ENCODE measurements at places on chromosomes 4 and X. TPM values are rescaled to one million over a fixed set of nuclear protein-coding genes. Genes with fewer than 3 reads are reported as not detected.

Gene ATP1B4
- total RNA-seq: 298 TPM

Gene DSPP
- total RNA-seq: under 0.01 TPM

Gene LANCL3
- total RNA-seq: 0.13 TPM

Gene SLC35A2
- 7.7 TPM for total RNA-seq

Gene GSX2
- 0.04 TPM for total RNA-seq

Gene NAT8L
- total RNA-seq: 0.62 TPM

GRCh38 chr4:185587427-185588161 lies 52.3 kb upstream of the PDLIM3 start:
- peak; percentile 68 for DNase-seq
- peaks cover 19% of the 10 kb centered on the region for H3K4me1 ChIP-seq
- H3K27me3 ChIP-seq: peaks cover 13% of the 10 kb centered on the region
- no peak overlapping the region for H3K4me3 ChIP-seq

- H3K27me3 ChIP-seq: peaks cover 26% of the 10 kb centered on the region
- no peaks in the 10 kb centered on the region for H3K36me3 ChIP-seq
- no peak overlapping the region for H3K27ac ChIP-seq
- no peak for DNase-seq
- no peaks in the 10 kb centered on the region for H3K4me1 ChIP-seq
Measured at GRCh38 chrX:140521393-140521792, 16.5 kb upstream of the SOX3 start.

- peaks cover 2% of the 10 kb centered on the region for H3K27me3 ChIP-seq
- peak overlapping the region; percentile 39 for H3K27ac ChIP-seq
- peak; percentile 57 for DNase-seq
- no peak overlapping the region for H3K4me3 ChIP-seq
- H3K36me3 ChIP-seq: no peaks in the 10 kb centered on the region
- peaks cover 4% of the 10 kb centered on the region for H3K4me1 ChIP-seq
Measured at GRCh38 chrX:14616301-14616700, 87.0 kb downstream of the GLRA2 start.

DNA sequence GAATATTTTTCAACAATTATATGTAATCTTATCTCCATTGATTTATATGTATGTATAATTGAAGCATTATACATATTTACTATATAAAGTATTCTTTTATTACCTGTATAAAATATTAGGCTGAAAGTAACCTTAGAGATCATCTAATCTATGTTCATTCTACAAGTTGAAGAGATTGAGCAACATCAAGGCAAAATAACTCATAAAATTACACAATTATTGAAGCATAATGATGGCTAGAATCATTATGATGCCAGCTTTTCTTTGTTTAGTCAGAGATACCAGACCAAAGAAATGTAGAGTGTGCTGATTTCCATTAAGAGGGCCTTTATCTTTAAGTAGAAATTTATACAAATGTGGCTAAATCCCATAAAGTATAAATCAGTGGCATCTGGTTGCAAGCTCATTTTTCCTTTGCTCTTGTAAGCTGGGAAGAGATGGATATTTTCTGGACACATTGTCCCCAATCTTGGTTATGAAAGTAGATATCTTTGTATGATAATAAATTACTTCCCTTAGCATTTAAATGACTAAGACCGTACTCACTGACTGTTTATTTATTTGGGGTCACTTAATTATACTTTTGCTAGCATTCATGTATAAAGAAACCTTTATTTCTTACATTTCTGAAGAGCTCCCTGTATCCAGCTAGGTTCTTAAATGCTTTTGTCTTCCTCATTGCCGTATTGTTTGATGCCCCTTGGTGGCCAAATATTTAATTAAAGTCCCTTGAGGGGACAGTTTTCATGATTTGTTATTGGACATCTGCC lies 339.8 kb downstream of the PCDH7 start:
- no peak overlapping the region for H3K4me3 ChIP-seq
- H3K27ac ChIP-seq: no peak overlapping the region
- no peak for DNase-seq

- no peaks in the 10 kb centered on the region for H3K36me3 ChIP-seq
- no peak overlapping the region for H3K27ac ChIP-seq
- DNase-seq: peak; percentile 26
Measured at GRCh38 chr4:128776794-128777216, 32.7 kb upstream of the JADE1 start.

DNA sequence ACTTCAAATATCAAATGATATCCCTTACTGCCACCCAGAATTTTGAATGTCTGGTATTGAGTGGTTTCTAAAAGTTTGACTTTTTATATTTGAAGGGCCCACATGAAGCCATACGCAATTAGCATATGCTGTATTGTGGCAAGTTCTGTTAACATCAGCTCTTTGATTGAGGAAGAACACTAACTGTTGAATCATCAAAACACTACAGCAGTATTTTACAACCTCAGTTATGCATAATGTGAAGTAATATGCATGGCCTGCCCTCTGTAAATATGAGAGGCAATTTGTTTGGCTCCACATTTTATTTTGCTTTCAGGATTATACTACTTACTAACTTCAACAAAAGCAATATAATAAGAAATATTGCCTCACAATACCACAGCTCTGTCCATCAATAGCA lies 62.2 kb upstream of the DMD start:
- H3K36me3 ChIP-seq: no peaks in the 10 kb centered on the region
- H3K27me3 ChIP-seq: peaks cover 3% of the 10 kb centered on the region
- no peaks in the 10 kb centered on the region for H3K4me1 ChIP-seq
- H3K27ac ChIP-seq: no peak overlapping the region
- no peak overlapping the region for H3K4me3 ChIP-seq

GRCh38 chr4:22410645-22411247 lies 105.1 kb downstream of the ADGRA3 start:
- peaks cover 2% of the 10 kb centered on the region for H3K36me3 ChIP-seq
- H3K4me1 ChIP-seq: no peaks in the 10 kb centered on the region
- no peak overlapping the region for H3K27ac ChIP-seq
- H3K27me3 ChIP-seq: no peaks in the 10 kb centered on the region
- no peak overlapping the region for H3K4me3 ChIP-seq

DNA sequence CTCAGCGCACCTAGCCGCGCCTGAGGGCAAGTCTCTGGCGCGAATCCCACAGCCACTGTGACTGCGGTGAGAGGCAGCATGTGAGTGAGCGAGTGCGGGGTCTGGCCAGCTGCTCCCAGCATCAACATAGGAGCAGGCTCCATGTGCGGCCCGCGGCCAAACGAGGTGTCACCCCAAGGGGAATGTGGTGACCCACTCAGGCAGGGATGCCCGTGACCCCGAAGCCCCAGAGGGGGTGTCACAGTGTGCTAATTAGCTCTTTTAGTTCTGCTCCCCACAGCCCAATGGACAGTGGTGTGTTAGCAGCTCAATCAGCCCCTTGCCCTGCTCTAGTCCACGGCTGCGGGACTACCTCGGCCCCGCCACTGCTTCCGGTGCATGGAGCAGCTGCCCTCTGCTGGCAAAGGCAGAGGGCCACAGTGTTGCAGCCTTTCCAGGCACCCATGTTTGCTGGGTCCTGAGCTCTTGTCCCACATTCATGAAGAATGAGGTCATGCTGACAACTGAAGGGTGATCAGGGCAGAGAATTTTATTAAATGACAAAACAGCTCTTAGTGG lies 61.4 kb downstream of the AGA start:
- H3K4me1 ChIP-seq: no peaks in the 10 kb centered on the region
- no peak for DNase-seq
- H3K36me3 ChIP-seq: no peaks in the 10 kb centered on the region
- H3K4me3 ChIP-seq: no peak overlapping the region

DNA sequence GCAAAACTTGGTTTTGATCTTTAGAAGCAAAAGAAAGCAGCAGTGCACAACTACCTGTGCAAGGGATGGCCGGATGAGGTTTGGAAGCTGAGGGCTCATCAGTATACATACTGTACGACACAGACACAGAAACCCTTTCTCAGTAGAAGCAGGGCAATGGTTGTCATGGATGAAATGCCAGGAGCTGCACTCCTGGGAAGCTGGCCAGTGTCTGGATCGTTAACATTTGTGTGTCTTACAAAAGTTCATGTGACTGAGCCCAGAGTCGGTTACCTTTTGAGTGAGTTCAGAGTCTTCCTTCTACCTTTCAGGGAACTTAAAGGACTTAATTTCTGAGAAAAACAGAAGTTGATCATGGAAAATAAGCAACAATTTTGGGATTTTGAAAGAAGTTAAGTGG lies 230.3 kb downstream of the APBB2 start:
- DNase-seq: peak; percentile 35
- H3K4me1 ChIP-seq: peaks cover 1% of the 10 kb centered on the region
- no peaks in the 10 kb centered on the region for H3K27me3 ChIP-seq
- H3K27ac ChIP-seq: no peak overlapping the region

DNA sequence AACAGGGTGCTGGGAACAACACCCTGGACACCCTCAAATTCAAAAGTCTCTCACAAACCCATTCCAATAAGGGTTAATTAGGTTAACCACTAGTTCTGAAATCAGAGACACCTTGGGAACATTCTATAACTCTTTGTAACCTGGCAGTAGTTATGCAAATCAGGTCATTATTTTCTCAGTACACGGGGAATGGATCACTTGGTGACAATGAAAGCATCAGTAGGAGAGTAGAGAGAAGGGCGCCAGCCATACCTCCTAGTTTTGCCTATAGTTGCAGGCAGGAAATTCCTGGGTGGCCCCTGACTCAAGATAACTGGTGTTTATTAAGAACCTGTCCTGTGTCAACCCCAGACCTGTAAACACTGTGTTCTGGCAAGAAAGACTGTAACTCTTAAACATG lies 2.5 kb downstream of the CCDC110 start:
- DNase-seq: no peak
- no peak overlapping the region for H3K4me3 ChIP-seq
- no peaks in the 10 kb centered on the region for H3K36me3 ChIP-seq
- H3K27me3 ChIP-seq: peaks cover 9% of the 10 kb centered on the region
- no peak overlapping the region for H3K27ac ChIP-seq
- peaks cover 9% of the 10 kb centered on the region for H3K4me1 ChIP-seq

- H3K36me3 ChIP-seq: no peaks in the 10 kb centered on the region
- no peaks in the 10 kb centered on the region for H3K4me1 ChIP-seq
- no peak overlapping the region for H3K27ac ChIP-seq
- peak; percentile 26 for DNase-seq
Measured at GRCh38 chr4:101256222-101256621, 91.1 kb downstream of the PPP3CA start.

DNA sequence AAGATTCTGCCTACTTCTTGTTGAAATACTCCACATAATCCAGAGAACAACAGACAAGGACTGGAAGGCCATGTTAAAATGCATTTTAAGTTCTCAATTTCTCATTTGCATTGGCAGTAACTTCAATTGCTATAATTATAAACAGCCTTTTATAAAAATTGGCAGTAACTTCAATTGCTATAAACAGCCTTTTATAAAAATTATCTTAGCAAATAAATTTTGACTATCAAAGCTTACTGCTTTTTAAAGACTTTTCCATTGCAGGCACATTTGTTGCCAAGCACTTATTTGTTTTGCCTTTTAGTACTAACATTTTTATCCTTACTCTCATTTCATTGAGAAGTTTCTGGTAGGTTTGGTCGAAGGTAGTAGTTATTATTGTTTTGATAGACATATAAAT lies 17.8 kb downstream of the SCFD2 start:
- DNase-seq: peak; percentile 24
- no peaks in the 10 kb centered on the region for H3K4me1 ChIP-seq
- H3K4me3 ChIP-seq: no peak overlapping the region
- H3K36me3 ChIP-seq: no peaks in the 10 kb centered on the region

DNA sequence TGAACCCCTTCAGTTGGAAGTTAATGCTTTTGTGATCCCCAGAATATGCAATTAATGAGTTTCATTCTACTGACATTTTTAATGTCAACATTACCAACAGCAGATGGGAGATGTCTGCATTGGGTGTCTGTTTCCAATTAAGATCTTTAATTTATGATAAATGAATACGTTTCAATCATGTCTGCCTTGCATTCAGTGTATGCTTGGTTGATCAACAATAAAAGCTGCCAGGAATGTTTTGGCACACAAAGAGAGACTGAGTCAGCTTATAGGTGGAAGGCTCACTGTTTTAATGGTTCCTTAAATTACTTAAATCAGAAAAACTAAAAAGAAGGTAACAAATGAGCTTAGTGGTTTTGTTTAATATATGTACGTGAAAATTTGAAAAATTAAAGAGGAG lies 359.9 kb upstream of the CNKSR2 start:
- no peak overlapping the region for H3K27ac ChIP-seq
- DNase-seq: no peak
- H3K4me3 ChIP-seq: no peak overlapping the region
- H3K36me3 ChIP-seq: no peaks in the 10 kb centered on the region
- H3K27me3 ChIP-seq: no peaks in the 10 kb centered on the region
- H3K4me1 ChIP-seq: no peaks in the 10 kb centered on the region

DNA sequence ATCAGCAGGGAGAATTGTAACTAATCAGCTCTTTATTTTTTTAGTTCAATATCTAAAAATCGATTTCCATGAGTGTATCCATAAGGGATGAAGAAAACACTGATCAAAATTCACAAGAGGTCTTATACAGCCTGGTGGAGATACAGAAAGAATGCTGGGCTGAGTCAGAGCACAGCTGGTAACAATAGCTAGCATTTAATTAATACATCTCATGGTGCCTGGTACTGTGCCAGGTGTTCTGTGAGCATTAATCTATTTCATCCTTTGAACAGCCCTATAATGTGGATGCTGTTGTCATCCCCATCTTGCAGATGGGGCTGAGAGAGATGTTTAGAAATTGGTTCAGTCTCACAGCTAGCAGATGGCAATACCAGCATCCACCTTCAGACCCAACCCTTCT lies 250.9 kb upstream of the RPS6KA3 start:
- H3K27ac ChIP-seq: no peak overlapping the region
- no peaks in the 10 kb centered on the region for H3K4me1 ChIP-seq
- no peak for DNase-seq
- peaks cover 24% of the 10 kb centered on the region for H3K27me3 ChIP-seq
- no peak overlapping the region for H3K4me3 ChIP-seq

GRCh38 chrX:122026665-122027064 lies 979.3 kb downstream of the GLUD2 start:
- H3K27me3 ChIP-seq: no peaks in the 10 kb centered on the region
- H3K4me3 ChIP-seq: no peak overlapping the region
- H3K27ac ChIP-seq: no peak overlapping the region
- no peaks in the 10 kb centered on the region for H3K36me3 ChIP-seq
